Stimulated activated CD4-positive, alpha-beta T cell treated with anti-CD3 and anti-CD28 coated beads, Interleukin-1b, Interleukin-23, amount 100 ng/mL, for 1 hour (primary cell): ENCODE measurements at places on chromosomes 6 and 20.

- DNase-seq = no peak
These were observed 2.5 kb upstream of the LSM14B start for GRCh38 chr20:62119591-62120364.

DNA sequence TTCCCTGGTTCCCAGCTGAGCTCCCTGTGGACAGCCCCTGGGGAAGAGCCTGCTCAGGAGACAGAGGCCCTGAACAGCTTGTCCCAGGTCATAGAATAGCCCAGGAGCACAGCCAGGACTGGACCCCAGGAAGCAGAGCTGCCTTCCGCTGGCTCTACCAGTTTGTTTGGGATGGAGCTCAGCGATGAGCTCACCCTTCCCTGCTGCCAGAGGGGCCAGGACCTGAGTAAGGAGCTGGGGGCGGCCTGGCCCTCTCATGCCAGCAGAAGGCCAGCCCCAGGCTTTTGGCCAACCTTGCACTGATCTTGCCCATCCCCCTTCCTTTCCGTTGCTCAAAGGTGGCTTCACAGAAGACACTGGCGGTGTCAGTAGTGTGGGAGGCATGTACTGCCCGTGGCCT is 17.5 kb downstream of the MMP24OS start:
- no peak for DNase-seq

- no peak for DNase-seq
These were observed 105.9 kb downstream of the PRDM13 start for GRCh38 chr6:99712519-99712918.

DNA sequence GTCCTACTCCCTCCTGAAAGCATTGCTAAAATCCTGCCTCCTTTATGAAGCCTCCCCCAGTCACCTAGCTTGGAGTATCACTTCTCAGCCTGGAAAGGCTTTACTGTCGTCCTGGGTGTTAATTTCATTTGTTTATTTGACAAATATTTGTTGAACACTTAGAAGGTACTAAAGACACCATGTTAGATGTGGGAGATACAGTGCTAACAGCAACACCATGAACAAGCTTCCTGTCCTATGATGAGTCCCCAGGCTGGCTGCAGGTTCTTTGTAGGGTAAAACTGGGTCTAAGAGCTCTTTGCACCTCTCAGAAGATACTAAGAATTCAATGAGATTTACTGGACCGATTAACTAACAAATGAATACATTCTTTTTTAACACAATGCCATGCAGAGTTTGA is 109.2 kb upstream of the TMEM170B start:
- no peak for DNase-seq

- DNase-seq = no peak
These were observed 332.9 kb downstream of the TFAP2A start for GRCh38 chr6:10081957-10082356.

DNA sequence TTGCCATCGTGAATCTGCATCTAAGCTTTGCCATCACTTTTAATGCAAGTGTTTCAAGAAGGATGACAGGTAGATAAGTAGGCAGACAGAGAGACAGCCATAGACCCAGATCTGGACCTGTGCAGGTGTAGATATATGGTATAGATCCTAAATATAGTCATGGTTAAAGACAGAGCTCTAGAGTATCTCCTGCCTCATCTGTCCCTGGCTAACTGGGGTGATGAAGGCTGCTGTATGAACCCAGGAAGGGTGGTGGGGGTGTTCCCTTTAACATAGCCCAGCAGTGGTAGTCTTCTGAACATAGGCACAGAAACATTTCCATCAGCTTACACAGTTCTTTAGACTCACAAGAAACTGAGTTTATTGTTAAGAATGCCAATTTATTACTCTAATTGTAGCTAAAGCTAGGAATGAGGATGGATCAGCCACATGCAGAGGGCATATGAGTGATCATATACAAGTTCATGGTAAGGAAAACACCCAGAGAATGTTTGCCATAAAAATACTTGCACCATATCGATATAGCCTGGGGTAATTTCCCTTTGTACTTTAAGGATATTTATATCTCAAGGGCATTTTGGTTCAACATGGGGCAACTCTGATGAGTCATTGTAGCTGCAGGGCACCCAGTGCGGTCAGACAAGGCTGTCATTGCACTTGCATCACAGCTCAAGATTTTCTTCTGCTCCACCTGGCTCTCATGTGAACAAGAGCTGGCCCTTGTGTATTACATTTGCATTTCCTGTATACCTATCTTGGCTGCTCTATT is 587.2 kb downstream of the EPM2A start:
- no peak for DNase-seq

- no peak for DNase-seq
These were observed 33.4 kb downstream of the TTLL9 start for GRCh38 chr20:31903627-31904386.

DNA sequence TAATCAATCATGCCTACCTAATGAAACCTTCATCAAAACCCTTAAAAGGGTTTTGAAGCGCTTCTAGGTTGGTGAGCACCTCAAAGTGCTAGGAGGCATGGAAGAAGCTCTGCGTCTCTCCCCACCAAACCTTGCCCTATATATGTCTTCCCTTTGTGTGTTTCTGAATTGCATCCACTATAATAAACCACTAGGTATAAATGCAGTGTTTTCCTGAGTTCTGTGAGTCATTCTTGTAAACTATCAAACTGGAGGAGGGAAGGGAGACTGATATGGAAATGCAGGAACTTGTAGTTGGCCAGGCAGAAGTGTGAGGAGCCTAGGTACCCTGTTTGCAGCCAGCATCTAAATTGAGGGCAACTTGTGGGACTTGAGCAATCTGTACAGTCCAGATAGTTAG is 698.8 kb downstream of the DOK5 start:
- DNase-seq = no peak

DNA sequence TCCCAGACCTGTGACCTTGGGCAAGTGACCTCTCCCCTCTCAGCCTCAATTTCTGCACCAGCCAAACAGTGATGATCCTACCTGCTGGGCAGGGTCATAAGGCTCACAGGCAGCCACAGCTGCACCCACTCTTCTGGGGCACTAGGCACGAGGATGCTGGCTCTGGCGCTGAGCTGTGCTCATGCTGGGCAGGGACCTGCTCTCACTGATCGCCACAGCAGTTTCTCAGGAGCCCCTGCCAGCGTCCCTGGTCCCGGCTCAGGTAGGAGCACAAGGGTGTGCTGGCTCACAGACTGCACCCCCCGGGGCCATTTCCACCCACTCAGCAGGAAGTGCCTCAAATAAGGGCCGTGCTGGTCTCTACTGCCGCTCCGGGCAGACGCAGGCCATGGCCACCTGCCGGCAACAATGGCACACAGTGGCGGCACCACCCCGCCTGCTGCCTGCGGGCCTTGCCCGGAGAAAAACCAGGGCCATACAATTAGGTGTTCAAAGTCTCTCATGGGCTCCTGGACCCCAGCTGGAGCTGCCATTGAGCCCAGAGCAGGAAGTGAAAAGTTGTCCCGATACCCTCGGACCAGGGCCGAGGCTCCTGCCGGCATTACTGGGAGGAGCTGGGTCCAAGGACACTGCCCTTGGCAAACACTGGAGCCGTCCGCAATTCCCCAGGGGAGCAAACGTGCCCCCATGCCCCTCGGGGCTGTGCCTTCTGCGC is 4.6 kb upstream of the CABLES2 start:
- DNase-seq = no peak

DNA sequence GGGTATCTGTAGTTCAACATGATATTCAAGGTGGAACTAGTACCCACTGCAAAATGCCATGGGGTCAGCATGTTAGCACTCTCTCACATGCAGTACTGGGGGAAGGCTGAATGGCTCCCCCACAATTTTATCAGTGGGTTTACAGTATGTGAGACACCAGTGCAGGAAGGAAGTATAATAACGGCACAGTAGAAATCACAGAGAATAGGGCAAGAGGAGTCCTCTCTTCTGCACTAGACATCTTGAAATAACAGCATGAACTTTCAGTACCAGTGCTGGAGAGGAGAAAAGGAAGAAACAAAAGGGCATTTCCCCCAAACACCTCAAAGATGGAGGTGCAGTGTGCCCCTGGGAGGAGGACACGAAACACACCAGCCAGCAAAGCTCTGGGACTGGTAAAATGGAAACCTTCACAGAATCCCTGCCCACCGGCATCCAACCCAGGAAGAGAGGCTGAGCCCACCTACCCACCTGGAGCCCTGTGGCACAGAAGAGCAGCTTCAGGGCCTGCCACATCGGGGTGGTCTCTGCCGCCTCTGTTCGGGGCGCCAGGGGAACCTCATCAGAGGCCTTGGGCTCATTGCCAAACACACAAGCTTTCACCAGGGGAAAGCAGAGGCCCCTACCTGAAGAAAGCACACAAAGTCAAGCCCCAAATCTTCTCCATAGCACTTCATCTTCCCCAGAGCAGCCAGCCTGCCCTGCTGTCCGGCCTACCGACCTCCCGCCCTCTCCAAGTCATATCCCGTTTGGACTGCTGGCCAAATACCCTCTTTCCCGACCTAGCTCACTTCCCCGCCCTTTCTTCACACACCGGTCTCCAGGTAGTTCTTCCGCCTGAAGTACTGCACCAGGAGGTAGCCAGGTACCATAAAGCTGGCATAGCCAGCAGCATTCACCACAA is 1.2 kb downstream of the SLC35B2 start:
- no peak for DNase-seq

DNA sequence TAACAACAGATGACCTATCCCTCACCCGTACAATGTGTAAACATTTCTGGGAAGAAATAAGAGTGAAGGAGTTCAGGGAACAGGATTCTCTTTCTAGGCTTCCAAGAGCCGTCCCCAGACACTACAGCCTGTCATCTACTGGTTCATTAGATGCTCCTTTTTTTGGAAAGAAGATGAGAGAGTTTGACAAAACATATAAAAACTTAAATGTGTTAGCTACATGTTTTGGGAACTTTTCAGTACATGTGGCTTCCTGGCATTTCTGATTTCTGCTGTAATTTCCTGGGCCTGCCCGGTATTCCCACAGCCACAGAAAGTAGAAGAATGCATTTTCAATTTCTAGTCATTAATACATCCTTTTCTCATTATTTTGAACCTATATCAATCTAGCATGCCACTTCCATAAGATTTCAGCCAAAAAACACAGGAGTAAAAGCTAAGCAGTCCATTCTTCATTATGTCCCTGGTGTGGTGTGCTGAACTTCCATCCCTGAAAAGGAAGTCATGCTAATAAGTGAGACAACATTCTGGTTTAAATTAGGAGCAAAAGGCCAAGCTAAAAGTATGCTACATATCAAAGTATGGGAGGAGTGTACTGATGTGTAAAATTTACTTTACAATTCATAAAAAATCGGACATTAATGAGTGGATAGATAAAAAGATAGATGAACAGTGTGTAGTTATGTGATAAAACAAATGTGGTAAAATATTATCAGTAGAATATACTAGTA is 198.2 kb downstream of the WDR27 start:
- DNase-seq = no peak

GRCh38 chr6:81895511-81896185 is 143.2 kb upstream of the TENT5A start:
- DNase-seq = no peak

GRCh38 chr6:73157870-73158269 is 67.4 kb downstream of the KHDC1L start:
- DNase-seq = no peak

GRCh38 chr6:35041086-35041861 is 99.9 kb downstream of the TCP11 start:
- no peak for DNase-seq

DNA sequence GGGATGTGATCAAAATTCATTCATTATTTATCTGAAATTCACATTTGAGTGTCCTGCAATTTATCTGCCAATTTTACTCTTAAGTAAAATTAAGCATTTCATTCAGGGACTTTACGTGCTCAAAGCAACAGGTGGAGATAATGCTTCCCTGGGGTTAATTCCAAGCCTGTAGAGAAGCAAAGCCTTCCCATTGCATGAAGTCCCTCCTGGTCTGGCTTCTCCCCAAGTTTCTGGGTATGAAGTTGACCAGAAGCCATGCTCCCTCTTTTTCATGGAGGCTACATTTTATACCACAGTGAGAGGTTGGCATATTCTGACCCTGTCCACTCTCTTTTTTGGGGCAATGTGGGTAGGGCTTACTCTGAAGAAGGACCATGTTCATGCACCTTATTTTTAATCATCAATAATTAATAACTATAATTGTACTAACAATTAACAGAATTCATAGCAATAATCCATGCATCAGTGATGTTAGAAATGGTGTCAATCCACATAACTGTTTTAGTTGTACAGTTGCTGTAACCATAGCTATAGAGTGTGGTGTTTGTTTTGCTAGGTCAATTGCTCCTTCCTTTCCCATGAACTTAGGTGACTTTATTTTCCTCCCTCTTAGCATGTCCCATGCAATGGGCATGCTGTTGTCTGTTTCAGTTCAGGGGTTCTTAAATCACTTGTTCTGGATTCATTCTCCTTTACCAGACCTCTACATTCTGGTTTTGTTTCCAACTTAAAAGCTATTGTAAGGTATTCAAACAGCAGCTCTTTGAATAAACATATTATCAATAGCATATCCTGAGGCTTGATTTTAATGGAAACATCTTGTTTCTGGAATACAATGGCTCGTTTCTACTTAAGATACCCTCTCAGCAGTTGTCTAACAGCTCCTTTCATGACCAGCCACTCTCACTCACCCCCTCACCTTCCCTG is 1.5 kb downstream of the LAMA4 start:
- no peak for DNase-seq

DNA sequence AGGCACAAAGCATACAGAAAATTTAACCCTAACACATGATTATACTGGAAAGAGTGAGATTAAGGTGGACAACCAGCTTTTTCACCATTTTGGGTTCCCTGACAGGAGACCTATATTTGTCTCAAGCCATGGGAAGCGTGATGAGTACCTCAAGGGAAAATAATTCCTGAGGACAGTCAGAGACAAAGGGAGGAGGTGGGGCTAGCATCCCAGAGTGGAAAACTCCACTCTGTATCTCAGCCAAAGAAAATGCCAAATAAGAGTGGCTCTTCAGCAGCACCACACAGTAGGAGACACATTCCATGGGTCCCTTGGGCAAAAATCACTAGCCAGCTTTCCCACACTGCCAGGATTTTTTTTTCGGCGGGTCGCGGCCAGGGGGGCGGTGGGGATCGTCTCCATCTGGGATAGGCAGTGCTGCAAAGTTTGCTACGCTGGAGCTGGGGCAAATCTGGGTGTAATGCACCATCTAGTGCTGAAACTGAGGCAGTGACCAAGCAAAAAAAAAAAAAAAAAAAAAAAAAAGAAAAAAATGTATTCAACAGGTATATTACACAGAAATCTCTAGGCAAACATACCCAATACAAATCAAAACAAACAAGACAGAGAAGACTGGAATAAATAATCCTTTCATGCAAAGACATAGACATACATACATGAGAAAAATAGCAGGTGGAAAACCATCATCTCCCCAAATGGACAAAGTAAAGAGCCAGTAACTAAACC is 77.3 kb upstream of the SLC35F1 start:
- DNase-seq = no peak

GRCh38 chr20:36202891-36203338 is 33.4 kb upstream of the AAR2 start:
- DNase-seq = peak; percentile 71

- no peak for DNase-seq
These were observed 1310.1 kb downstream of the EPHA7 start for GRCh38 chr6:92109256-92109655.

GRCh38 chr6:50829049-50829448 is 10.4 kb downstream of the TFAP2B start:
- DNase-seq = no peak

GRCh38 chr6:46918806-46919205 is 2.9 kb downstream of the ADGRF5 start:
- no peak for DNase-seq
